ENCODE measurements at places on chromosomes 3 and 15. TPM values are rescaled to one million over a fixed set of nuclear protein-coding genes. Genes with fewer than 3 reads are reported as not detected.
A peak's percentile ranks its signal among the peaks of the same experiment; 100 is the strongest.

DNA sequence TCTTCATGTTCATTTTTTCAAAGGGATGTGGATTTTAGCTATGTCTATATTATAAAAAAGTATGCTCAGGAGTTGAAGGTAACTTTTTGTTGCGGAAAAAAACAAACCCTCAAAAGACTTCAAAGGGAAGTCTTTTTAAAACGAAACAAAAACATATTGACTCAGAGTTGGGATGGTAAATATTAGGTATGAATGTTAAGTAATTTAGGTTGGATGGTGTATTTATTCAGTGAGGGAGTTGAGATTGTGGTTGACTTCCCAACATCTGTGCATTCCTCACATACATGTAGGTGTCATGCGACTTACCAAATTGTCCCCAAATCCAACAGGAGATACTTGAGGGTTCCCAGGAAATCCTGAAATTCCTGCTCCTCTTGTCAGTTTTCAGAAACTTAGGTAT, 32.7 kb upstream of the PLSCR5 start:
- H3K27ac ChIP-seq, result no peak overlapping the region
- H3K36me3 ChIP-seq, result no peaks in the 10 kb centered on the region
- no peaks in the 10 kb centered on the region for H3K4me1 ChIP-seq
- no peak for DNase-seq
- no peaks in the 10 kb centered on the region for H3K27me3 ChIP-seq
- H3K4me3 ChIP-seq, result no peak overlapping the region

The DNASE1L3 gene
- 47.0 TPM for total RNA-seq

The IFT57 gene
- total RNA-seq, result 17.2 TPM

DNA sequence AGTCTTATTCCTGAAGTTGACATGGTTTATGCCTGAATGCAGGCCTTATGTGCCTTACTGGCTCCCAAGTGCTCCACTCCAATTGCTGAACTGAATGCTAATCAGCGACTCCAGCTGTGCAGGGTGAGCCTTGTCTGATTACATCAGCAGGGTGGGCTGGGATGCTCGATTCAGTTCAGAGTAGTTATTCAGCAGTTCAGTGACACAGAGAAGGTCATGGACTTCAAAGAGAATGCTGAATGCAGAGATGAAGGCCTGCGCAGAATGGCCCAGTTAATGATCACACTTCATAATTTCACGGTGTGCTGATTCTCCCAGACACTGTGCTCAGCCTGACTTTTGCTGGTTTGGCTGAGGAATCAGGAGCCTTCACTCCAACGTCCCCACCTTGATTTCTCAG, 63.6 kb downstream of the CLDN1 start:
- no peaks in the 10 kb centered on the region for H3K36me3 ChIP-seq
- H3K27ac ChIP-seq, result no peak overlapping the region
- H3K27me3 ChIP-seq, result no peaks in the 10 kb centered on the region
- no peak for DNase-seq
- H3K4me3 ChIP-seq, result no peak overlapping the region
- H3K4me1 ChIP-seq, result no peaks in the 10 kb centered on the region

- no peaks in the 10 kb centered on the region for H3K4me1 ChIP-seq
- no peaks in the 10 kb centered on the region for H3K36me3 ChIP-seq
- H3K27me3 ChIP-seq, result no peaks in the 10 kb centered on the region
Measured at GRCh38 chr3:23764407-23764806, 41.3 kb upstream of the UBE2E1 start.

- H3K27me3 ChIP-seq, result no peaks in the 10 kb centered on the region
- DNase-seq, result no peak
- H3K27ac ChIP-seq, result no peak overlapping the region
- H3K4me1 ChIP-seq, result no peaks in the 10 kb centered on the region
- H3K4me3 ChIP-seq, result no peak overlapping the region
Measured at GRCh38 chr3:111737706-111738086, 121.4 kb upstream of the PHLDB2 start.

The KIF15 gene
- 2.5 TPM for total RNA-seq

The ANKRD34C gene
- total RNA-seq, result not detected

The MLF1 gene
- total RNA-seq, result not detected

The CCDC54 gene
- total RNA-seq, result not detected

The WWTR1 gene
- total RNA-seq, result 62.7 TPM

The KNG1 gene
- total RNA-seq, result not detected

- no peaks in the 10 kb centered on the region for H3K36me3 ChIP-seq
- peak overlapping the region; percentile 93 for H3K4me3 ChIP-seq
Measured at GRCh38 chr15:72231833-72232478, 966 bp upstream of the PKM start.

DNA sequence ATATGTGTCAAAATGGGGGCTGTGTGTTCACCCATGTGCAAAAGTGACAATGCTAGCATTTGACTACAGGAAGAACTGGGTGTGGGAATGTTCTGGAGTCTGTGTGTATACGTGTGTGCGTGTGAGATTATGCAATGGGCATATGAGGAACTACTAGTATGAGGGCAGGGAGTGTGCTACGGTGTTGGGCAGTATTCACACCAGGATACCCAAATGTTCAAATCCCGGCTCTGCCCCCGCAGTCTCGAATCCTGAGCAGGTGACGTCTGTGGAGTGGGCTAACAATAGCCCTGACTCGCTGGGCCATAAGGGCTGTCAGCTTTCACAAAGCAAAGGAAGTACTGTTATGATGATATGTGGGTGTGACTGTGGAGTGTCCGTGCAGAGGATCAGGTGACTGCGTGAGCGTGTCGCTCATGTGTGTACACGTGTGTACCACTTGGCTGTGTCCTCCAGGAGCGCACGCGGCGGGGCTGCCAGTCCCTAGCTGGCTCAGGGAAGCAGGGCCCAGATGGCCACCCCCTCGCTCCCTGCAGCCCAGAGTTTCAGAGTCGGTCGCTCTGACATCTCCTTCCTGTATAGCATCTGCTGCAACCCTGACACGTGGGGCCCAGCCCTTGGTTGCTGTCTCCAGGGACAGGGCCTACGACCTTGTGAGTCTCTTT, 27.2 kb downstream of the IQSEC1 start:
- no peaks in the 10 kb centered on the region for H3K36me3 ChIP-seq
- DNase-seq, result no peak
- H3K4me3 ChIP-seq, result no peak overlapping the region
- no peaks in the 10 kb centered on the region for H3K27me3 ChIP-seq
- no peak overlapping the region for H3K27ac ChIP-seq

DNA sequence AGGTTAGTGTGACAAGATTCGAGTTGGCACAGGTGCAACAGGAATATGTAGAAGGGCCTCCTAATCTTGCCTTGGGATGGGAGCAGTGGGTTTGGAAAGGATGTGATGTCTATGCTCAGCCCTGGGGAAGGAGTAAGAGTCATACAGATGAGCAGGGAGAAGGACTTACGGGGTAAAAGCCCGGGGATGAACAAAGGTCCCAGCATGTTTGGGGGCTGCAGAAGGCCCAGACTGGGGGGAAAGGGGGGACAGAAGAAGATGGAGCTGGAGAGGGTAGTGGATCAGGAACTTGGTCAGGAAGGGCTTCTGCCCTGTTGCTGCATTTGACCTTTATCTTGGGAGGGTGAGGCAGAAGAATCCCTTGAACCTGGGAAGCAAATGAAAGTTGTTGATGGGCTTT, 240.1 kb upstream of the ST8SIA2 start:
- DNase-seq, result no peak
- H3K36me3 ChIP-seq, result peaks cover 4% of the 10 kb centered on the region
- H3K4me3 ChIP-seq, result no peak overlapping the region

The ERC2 gene
- total RNA-seq, result not detected

DNA sequence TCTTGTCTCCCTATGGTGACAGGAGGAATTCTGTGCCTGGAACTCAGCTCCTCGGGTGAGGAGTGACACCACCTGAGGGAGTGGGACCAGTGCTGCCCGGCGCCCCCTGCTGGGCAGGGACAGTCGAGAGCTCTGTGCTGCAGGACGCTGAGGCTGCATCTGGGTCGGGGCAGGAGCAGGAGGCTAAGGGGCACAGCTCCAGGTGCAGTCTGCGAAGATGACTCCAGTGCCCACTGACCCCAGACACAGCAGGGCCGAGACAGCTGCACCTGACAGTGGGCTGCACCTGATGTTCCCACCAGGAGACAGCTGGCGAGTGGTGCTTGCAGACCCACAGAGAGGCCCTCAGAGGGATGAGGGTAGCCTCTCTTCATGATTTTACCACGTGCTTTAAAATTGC, 152.9 kb downstream of the ATP10A start:
- no peaks in the 10 kb centered on the region for H3K4me1 ChIP-seq
- no peak overlapping the region for H3K27ac ChIP-seq
- H3K27me3 ChIP-seq, result no peaks in the 10 kb centered on the region

The ATP13A5 gene
- total RNA-seq, result not detected

GRCh38 chr15:79381593-79381992, 50.5 kb upstream of the MINAR1 start:
- H3K4me3 ChIP-seq, result no peak overlapping the region
- no peaks in the 10 kb centered on the region for H3K4me1 ChIP-seq
